ENCODE measurements at places on chromosomes 16 and 17.

DNA sequence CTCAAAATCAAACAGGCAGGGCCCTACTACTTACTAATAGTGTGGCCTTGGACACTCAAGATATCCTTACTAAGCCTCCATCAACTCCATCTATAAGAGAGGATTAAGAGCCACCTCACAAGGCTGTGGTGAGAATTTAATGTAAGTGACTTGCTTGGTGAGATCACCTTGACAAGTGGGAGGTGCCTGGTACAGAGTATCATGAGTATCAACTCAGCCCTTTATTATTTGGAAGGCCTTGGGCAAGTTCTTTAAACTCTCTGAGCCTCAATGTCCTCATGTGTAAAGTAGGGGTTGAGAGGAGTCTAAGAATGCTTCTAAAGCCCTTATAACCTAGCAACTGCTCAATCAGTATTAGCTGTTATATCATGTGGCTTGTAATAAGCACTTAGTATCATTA lies 15.0 kb downstream of the THUMPD1 start:
- DNase-seq: no peak

GRCh38 chr17:77872199-77872598 lies 86.3 kb upstream of the TNRC6C start:
- DNase-seq: no peak

GRCh38 chr16:61179561-61179960 lies 856.7 kb downstream of the CDH8 start:
- no peak for DNase-seq

DNA sequence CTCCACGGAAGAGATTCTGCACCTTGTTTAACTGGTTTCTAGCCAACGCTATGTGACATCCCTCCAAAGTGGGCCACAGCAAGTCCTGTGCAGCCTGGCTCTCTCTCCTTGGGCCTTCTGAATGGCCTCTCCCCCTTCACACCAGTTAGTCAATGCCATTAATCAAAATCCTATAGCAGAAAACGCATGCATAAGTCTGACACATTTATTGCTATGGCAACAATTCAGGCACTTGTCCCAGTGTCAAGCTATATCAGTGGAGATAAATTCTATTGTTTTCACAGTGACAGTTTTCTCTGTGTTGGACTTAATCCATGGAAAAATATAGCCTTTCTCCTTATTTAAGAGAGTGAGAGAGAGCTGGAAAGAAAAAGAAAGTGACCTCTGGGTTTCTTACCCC lies 87.2 kb upstream of the TOX3 start:
- no peak for DNase-seq

GRCh38 chr16:49539758-49540157 lies 166.2 kb downstream of the C16orf78 start:
- DNase-seq: no peak

DNA sequence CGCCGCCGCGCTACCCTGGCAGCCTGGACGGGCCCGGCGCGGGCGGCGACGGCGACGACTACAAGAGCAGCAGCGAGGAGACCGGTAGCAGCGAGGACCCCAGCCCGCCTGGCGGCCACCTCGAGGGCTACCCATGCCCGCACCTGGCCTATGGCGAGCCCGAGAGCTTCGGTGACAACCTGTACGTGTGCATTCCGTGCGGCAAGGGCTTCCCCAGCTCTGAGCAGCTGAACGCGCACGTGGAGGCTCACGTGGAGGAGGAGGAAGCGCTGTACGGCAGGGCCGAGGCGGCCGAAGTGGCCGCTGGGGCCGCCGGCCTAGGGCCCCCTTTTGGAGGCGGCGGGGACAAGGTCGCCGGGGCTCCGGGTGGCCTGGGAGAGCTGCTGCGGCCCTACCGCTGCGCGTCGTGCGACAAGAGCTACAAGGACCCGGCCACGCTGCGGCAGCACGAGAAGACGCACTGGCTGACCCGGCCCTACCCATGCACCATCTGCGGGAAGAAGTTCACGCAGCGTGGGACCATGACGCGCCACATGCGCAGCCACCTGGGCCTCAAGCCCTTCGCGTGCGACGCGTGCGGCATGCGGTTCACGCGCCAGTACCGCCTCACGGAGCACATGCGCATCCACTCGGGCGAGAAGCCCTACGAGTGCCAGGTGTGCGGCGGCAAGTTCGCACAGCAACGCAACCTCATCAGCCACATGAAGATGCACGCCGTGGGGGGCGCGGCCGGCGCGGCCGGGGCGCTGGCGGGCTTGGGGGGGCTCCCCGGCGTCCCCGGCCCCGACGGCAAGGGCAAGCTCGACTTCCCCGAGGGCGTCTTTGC lies 3.1 kb downstream of the HIC1 start:
- no peak for DNase-seq

All from memory B cell (primary cell).